ENCODE measurements at places on chromosomes 4 and X.

DNA sequence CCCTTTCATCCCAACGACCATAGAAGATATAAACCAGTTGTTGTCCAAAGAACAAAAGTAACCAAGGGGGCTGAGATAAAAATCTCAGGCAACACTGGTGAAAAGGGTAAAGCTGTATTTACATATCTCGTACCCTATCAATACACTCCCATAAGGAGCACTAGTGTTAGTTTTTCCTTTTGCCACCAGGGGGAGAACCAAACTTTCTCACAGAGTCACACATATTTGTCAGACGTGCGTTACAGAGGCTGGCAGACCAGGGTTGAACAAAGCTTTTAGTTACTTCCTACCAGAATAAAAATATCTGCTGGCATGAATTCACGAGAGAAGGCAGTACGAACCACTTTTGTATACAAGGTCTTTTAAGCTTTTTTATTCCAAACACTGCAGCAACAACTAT lies 88.3 kb downstream of the AMELX start:
- no peak for DNase-seq

DNA sequence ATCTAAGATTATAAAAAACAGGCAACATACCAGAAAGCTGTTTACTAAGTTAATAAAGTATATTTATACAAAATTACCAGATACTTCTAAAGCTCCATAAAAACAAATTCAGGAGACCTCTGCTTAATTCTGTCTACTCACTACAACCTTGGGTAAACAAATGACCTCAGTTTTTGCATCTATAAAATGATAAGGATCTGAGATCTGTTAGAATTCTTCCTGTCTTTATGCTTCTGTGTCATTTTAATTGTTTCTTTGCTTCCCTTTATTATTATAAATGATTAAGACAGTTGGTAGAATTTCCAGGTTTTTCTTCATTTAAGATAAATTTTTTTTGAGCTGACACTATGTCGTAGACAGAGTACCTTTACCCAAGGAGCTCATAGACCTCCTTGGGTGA lies 76.0 kb downstream of the ANK2 start:
- no peak for DNase-seq

DNA sequence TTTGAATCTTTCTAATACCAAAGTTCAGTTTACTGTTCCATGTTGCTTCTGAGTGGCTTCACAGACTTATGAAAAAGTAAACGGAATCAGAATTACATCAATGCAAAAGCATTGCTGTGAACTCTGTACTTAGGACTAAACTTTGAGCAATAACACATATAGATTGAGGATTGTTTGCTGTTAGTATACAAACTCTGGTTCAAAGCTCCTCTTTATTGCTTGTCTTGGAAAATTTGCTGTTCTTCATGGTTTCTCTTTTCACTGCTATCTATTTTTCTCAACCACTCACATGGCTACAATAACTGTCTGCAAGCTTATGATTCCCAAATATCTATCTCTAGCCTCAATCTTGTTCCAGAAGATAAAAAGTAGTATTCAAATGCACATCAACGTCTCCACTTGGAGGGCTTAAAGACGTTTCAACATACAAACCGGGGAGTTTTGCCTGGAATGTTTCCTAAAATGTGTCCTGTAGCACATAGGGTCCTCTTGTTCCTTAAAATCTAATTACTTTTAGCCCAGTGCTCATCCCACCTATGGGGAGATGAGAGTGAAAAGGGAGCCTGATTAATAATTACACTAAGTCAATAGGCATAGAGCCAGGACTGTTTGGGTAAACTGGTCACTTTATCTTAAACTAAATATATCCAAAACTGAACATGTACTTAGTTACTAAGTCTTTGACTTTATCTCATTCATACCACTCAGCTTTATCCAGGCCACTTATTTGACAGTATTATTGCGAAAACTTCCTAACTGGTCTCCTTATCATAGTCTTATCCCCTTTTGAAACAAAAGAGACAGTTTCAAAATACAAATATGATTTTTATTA lies 3.6 kb upstream of the AFP start:
- DNase-seq: no peak

DNA sequence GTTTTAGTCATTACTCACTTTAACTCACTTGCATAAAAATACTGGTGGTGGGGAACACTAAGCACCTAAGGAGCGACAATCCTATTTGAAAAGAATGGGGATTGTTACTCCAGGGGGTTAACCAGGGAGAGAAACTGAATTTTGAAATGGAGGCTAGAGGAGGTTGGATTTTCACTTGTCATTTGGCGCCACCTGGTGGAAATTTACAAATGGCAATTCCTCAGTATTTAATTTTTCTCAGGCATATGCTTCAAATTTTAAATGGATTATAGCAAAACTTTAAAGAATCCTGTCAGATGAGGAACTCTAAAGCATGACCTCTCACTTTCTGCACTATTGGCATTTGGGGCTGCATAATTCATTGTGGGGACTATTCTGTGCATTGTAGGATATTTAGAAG lies 2.7 kb upstream of the GEMIN8 start:
- DNase-seq: peak; percentile 16

DNA sequence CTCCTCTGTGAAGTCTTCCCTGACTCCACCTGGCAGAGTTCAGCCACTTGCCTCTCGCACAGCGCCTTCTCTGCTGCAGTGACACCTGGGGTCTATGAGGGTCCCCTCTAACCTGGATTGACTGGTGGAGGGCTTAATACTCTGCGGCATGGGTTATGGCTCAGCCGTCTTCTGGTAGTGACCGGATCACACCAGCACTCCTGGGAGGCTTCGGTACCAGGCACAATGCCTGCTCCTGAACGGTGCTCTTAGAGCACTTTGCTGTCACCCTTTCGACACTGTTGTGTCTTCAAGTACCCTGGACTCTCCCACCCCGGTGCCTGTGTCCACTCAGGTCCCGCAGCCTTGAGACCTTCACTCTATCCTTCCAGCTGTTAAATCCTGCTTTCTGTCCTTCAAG lies 50.0 kb downstream of the C4orf50 start:
- DNase-seq: no peak

GRCh38 chrX:56113785-56114436 lies 118.2 kb upstream of the KLF8 start:
- DNase-seq: no peak

DNA sequence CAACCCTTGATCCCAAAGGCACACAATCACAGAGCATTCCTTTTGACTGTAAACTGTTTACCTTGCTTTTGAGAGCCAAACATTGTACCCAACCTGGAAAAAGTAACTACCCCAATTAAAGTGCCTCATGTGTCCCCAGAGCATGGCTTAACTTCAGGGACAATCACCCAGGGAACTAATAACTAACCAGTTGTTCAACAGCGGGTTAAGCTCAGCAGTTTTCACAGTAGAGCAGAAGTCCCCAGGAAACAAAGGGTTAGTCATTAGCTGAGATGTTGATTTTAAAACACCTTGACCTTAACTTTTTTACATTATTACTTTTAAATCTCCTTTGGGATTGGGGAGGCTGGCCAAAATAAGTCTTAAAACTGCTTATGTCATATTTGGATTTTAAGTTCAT lies 94.8 kb downstream of the RELL1 start:
- no peak for DNase-seq

DNA sequence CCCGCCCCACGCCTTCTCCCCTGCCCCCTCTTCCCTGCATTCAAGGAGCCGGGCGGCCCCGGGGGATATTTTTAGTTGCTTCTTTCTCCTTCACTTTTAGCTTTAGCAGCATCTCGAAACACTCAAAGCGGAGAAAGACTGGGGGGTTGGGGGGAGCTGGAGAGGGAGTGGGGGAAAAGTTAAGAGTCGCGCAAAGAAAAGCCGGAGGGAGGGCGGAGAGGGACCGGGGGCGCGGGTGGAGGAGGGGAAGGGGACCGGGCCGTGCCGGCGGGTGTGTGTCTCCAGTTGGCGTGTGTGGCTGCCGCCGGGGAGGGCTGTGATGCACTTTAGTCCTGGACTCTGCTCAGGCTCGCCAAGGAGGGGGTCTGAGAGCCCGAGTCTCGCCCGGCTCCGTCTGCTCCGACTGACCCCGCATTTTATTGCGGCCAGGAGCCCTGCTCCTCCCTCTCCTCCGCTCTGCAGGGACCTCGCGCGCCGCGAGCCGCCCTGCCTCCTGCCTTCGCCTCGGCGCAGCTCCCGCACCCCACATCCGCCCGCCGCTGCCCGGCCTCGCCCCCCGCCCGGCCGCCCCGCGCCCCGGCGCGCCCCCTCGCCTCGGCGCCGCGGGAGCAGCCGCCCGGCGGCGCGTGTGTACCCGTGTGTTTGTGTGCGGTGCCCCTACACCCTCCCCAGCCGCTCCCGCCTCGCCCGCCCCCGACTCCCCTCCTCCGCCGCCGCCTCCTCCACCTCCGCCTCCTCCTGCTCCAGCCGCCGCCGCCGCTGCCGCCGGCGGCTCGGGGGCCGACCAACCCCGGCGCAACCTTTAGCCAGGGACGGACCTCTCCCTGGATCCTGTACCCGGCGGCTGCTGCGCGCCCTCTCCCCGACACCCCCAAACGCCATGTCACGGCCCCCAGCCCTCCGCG lies 1.4 kb downstream of the ZNF827 start:
- no peak for DNase-seq

All from activated CD4-positive, CD25-positive, alpha-beta regulatory T cell treated with anti-CD3 and anti-CD28 coated beads, Interleukin-2, amount 50 U/mL, for 16 hours (primary cell).